CD4-positive, alpha-beta T cell (primary cell): ENCODE measurements at places on chromosomes 5 and 9.

DNA sequence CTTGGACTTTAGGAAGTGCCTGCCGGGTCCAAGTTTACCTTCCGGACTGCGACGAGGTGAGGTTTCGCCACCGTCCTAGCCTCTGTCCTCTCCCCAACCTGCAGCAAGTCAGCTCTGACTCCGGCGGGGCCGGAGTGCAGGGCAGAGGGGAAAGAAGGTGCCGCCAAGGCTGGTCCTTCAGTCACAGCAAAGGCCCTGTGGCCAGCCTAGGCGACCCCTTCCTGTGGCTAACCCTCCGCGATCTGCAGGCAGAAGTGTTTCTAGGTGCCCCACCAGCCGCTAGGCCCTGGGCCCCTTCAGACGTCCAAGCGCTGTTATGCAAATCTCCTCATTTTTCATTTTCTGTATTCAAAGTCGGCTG lies 11.1 kb upstream of the NKX2-5 start:
- no peak for DNase-seq

- DNase-seq, result no peak
These were observed 598 bp upstream of the TMED7 start for GRCh38 chr5:115626445-115626823.

DNA sequence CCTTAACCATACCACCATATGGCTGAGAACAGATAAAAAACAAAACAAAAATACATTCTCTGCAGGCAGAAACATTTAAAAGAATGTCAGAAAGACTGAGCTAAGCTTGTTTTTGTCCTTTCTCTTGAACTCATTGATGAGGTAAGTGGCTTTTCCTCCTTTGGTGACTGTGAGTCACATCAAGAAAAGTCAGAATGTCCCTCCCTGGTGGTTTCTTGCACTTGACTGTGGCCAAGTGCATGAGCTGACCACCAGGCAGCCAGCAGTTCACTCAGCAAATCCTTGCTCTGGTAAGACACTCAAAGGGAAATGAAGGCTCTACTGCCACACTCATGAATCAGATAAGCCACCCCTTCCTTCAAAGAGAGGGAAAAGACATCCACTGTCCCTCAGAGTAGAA lies 970.9 kb downstream of the TAF11L14 start:
- DNase-seq, result no peak

- DNase-seq, result no peak
These were observed 381.6 kb upstream of the ADAMTS16 start for GRCh38 chr5:4758550-4758949.

GRCh38 chr9:100577776-100578448 lies at the start of gene CAVIN4:
Gene CAVIN4, plus strand, starts transcription at chr9:100578079. Its CDS starts 65 bp downstream, at chr9:100578144.
- DNase-seq, result no peak

- no peak for DNase-seq
These were observed 132.1 kb downstream of the AP3B1 start for GRCh38 chr5:78162253-78162862.

DNA sequence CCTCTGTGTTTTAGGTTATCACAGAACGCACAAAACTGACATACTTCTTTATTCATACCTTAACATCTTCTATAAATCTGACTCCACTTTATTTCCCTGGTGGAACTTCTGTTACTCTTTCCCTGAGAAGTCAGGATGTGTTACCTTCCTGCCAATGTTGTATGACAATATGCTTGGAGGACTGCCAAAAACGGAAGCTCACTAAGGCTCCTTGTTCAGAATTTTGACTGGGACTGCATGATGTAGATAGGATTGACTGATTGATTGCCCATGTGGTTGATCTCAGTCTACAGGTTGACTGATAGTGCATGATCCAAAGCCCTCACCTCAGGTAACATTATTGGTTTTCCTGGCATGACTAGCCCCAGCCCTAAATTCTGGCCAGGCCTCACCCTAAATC lies 319.4 kb downstream of the TLR4 start:
- DNase-seq, result no peak

DNA sequence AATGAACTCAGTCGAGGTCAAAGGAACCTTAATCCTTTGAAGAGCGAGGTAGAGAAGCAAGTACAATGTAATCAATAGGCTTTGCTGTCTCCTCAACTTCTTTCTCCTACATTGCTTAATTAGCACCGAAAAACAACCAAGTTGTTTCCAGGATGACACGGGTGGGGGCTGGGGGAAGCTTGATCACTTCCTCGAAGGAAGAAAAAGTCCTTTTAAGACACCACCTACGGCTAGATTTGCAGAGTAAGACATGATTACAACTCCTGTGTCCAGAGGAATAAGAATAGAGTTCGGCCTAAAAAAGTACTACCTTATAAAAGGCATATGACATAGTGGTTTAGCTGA lies 811 bp upstream of the ARRDC3 start:
- DNase-seq, result peak; percentile 10

DNA sequence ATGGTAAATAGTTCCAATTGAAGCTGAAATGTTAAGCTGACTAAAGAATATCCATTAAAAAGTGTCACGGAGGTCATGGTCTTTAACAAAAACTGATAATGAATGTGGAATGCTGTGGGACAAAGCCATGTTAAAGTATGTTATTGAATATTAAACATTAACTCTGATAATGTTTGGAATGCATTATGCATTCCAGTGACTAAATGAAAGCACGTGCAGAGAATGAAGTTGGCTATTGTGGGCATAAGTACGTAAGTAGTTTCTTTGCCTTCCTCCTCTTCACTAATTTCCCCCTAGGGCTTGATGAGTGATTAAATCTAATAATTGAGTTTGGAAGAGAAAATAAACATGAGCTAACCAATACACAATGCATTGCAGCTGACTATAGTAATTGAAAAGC lies 640.4 kb upstream of the CDH10 start:
- DNase-seq, result no peak
